ENCODE measurements at places on chromosomes 2 and 18.

- no peak for DNase-seq
Measured at GRCh38 chr18:5982332-5982731, 87.0 kb upstream of the TMEM200C start.

DNA sequence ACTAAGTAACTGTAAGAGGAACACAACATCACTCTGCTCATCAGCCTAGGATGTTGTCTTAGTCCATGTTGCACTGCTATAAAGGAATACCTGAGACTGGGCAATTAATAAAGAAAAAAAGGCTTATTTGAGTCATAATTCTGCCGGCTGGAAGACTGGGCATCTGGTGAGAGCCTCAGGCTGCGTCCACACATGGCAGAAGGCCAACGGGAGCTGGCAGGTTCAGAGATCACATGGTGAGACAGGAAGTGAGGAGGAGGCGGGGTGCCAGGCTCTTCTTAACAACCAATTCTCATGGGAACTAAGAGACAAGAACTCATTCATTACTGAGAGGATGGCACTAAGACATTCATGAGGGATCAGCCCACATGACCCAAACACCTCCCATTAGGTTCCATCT lies 46.8 kb downstream of the EPG5 start:
- DNase-seq, result peak; percentile 25

DNA sequence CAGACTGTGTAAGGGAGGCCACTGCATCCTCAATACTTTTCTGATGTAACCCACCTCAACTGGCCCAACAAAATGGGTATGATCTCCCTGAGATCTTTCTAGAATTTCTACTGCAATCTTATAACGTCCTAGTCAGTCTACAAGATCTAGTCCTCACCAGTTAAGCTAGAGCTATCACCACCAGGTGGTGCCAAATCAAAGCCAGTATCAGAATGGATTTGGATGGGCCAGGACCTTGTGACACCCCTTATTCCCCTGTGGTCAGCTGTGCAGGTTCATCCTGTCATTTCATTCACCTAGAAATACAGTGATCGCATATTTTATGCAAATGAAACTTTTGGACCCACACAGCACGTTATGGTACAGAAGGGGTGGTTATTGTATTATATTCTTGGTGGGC lies 90.3 kb downstream of the OLA1 start:
- DNase-seq, result no peak

GRCh38 chr18:51089691-51090090 lies 59.7 kb downstream of the SMAD4 start:
- no peak for DNase-seq

DNA sequence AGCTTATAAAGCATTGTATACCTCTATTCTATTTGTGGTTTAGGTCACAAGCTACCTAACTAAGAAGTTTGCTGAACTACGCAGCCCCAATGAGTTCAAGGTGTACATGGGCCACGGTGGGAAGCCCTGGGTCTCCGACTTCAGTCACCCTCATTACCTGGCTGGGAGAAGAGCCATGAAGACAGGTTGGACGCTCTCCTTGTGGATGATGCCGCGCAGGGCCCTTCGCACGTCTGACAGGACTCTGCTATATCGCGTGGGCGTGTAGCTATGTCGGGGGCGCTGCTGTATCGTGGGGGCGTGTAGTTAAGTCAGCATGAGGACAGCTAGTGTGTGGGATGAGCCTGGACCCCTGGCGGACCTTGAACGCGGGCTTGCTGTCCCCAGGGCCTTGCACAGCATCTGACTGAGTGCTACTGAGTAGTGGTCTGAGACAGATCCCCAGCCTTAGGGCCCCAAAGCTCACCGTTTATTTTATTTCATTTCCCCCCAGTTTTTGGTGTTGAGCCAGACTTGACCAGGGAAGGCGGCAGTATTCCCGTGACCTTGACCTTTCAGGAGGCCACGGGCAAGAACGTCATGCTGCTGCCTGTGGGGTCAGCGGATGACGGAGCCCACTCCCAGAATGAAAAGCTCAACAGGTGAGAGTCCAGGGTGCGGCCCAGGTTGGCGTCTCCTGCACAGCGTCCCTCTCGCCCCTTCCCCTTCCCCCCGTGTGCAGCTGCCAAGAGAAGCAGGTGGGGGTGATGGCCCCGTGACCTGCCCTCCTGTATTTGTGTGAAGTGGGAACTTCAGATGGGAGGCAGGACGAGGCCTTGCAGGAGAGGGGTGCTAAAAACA lies 15.6 kb upstream of the CNDP1 start:
- DNase-seq, result no peak

DNA sequence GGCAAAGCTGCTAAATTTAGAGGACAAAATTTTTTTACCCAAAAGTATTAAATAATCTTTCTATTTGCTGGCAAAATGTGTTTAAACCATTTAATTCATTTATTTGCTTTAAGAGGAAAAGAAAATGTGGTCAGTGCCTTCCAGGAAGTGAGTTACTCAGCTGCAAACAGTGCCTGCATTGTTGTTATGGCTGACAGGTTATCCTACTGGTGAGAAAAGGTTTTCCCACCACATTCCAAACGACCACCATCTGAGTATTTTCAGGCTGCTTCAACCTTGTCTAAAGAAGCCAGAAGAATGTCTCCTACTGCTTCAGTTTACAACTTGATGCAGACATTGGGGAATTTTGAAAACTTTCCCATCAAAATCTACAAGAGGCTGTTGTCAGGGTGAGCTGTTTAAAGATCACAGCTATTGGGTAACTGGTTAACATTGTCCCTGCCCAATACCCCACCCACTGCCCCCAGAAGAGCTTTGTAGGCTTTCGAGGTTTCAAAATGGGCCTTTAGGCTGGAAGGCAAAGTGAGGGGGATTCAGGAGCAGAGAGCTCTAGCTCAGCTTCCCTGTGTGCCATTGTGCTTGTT lies 461.3 kb upstream of the FANCL start:
- no peak for DNase-seq

DNA sequence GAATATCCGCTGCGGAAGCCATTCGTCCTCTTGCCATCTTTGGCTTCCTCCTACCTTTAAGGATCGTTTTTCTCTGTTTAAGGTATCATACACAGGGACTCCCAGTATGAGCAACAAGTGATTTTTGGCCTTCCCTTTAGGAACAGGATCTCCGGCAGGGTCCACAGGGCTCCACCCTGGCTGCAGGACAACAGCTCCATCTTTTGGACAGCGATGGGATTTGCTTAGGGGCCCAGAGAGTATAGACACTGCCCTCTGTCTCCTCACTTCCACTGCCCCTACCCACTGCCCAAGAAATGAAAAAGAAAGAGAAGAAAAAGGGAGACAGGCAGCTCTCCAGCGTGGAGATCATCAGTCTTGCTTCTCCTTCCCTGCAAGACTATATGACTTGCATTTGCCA lies 224.5 kb downstream of the UXS1 start:
- DNase-seq, result no peak

GRCh38 chr2:113084249-113085000 lies 16.7 kb downstream of the IL1F10 start:
- DNase-seq, result no peak

DNA sequence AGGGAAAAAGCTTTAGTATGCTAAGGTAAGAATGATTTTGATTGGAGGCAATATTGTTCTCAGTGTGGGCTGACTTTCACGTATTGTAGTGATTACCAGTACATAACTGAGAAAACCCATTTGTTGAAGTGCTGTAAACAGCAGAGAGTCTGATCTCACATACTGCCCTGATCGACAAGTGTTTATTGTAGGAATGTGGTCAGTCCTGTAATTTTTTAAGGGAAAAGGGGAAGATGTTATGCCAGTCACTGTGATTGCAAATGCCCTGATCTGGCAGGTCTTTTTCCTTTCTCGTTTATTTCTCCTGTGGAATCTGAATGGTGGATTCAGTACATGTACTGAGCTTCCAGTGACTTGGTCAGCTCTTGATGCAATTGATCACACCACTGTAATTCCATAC lies 11.5 kb downstream of the SPATS2L start:
- no peak for DNase-seq

DNA sequence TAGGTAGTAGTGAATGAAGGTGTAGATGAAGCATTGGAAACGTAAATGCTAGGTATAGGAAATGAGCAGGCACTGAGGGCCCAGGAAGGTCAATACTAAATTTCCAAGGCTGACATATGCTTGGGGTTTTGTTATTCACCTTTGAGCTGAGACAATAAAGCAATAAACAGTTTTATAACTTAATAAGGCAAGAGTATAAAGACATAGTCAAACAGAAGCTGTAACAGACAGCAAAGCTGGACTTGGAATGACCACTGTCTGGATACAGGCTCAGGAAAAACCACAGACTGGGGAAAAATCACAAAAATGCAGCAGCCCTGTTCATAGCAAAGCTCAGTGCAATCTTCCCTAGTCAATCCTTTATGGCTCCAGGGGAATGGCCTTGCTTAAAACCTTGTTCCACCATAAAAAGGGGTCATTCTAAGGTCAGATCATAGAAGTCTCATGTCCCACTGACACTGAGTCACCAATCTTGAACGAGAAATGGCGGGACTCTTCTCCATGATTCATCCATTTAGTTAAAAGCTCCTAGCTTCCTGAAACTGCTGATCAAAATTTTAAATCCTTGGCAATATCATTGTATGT lies 493.3 kb downstream of the CMPK2 start:
- no peak for DNase-seq

- no peak for DNase-seq
Measured at GRCh38 chr2:201709049-201709448, 10.6 kb upstream of the MPP4 start.

All from anterior cingulate cortex (tissue), 58 donors.